Activated CD4-positive, alpha-beta T cell treated with anti-CD3 and anti-CD28 coated beads, Interleukin-2, amount 10 ng/mL, durations not matched to agents 7 days and 5 days (primary cell): ENCODE measurements at places on chromosomes 16 and 17. TPM values are rescaled to one million over a fixed set of nuclear protein-coding genes. Genes with fewer than 3 reads are reported as not detected.

TMEM238L gene
- not detected for total RNA-seq

IL17C gene
- 0.20 TPM for total RNA-seq

CCDC200 gene
- total RNA-seq = not detected

GRCh38 chr17:43334738-43335402 lies 63.9 kb upstream of the ARL4D start:
- H3K4me3 ChIP-seq = no peak overlapping the region
- no peaks in the 10 kb centered on the region for H3K36me3 ChIP-seq
- no peak for DNase-seq
- H3K4me1 ChIP-seq = peaks cover 9% of the 10 kb centered on the region

GRCh38 chr17:10772425-10773380 lies 31.2 kb downstream of the TMEM238L start:
- DNase-seq = peak; percentile 52
- no peaks in the 10 kb centered on the region for H3K4me1 ChIP-seq
- H3K4me3 ChIP-seq = no peak overlapping the region
- no peaks in the 10 kb centered on the region for H3K27me3 ChIP-seq
- no peaks in the 10 kb centered on the region for H3K36me3 ChIP-seq
- no peak overlapping the region for H3K27ac ChIP-seq

- no peak overlapping the region for H3K4me3 ChIP-seq
- no peak overlapping the region for H3K27ac ChIP-seq
- no peaks in the 10 kb centered on the region for H3K27me3 ChIP-seq
- DNase-seq = no peak
- no peaks in the 10 kb centered on the region for H3K4me1 ChIP-seq
These were observed 14.1 kb upstream of the CIBAR2 start for GRCh38 chr16:85126394-85126704.

DNA sequence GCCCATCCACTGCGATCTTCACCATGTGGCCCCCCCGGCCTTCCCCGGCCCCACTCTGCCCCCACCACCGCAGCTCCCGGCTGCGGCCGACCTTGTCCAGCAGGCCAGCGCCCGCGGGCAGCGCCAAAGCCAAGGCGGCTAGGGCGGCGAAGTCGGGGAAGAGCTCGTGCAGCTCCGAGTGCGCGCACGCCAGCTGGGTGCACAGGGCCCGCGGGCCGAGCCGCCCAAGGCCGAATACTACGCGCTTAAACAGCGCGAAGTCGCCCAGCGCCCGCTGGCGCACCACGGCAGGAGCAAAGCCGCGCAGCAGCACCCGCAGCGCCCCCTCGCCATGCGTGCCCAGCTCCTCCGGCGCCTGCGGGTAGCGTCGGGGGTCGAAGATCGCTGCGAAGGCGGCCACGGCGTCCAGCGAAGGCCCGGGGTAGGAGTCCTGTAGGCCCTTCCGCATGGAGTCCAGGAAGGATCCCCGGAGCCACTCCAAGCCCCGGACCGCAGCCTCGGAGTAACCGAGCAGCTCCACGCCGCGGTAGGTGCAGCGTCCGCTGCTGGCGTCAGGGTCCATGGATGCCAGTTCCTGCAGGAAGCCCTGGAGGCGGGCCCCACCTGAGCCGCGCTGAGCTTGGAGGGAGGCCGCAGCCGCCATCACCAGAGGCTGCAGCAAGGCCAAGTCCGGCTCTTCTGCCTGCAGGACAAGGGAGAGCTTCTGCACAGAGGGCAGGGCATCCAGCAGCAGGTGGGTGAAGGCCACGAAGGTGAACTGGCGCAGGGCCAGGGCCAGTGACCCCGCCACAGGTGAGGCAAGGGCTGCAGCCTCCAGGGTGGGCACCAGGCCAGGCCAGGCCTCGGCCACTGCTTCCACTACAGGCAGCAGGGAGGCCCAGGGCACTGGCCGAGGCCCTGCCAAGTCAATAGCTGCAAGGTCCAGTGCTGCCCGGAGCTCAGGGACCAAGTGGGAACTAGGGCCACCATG lies 10.3 kb downstream of the C17orf113 start:
- H3K27ac ChIP-seq = no peak overlapping the region
- H3K27me3 ChIP-seq = peaks cover 13% of the 10 kb centered on the region
- no peak overlapping the region for H3K4me3 ChIP-seq

DNA sequence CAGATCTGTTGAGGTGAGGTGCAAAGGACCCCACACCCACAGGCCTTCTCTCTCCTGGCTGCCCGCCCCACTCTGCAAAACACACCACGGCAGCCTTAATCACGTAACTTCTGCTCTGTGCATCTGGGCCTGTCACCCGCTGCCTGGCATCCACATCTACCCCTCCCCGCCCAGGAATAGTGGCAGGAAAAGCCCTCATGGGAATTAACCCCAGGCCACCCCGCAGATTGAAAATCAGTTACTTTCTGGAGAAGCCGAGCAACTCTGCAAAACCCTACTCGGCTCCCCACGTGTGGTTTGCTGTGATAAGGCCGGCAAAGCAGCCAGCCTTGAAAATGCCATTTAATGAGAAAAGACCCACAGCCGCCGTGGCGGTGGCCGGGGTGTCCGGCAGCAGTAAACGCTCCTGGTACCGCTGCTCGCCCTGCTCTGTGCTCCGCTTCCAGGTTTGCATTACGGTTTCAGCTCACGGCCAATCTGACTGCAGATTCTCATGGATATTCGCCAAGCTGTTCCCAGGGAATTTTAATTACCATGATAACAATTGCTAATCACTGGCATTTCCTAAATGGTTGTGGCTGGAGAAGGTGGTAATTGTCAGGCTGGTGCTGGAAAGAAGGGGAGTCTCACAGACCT lies 78.0 kb upstream of the DOC2B start:
- peak; percentile 1 for DNase-seq
- H3K4me3 ChIP-seq = no peak overlapping the region
- H3K27me3 ChIP-seq = no peaks in the 10 kb centered on the region
- H3K4me1 ChIP-seq = no peaks in the 10 kb centered on the region
- no peak overlapping the region for H3K27ac ChIP-seq

DNA sequence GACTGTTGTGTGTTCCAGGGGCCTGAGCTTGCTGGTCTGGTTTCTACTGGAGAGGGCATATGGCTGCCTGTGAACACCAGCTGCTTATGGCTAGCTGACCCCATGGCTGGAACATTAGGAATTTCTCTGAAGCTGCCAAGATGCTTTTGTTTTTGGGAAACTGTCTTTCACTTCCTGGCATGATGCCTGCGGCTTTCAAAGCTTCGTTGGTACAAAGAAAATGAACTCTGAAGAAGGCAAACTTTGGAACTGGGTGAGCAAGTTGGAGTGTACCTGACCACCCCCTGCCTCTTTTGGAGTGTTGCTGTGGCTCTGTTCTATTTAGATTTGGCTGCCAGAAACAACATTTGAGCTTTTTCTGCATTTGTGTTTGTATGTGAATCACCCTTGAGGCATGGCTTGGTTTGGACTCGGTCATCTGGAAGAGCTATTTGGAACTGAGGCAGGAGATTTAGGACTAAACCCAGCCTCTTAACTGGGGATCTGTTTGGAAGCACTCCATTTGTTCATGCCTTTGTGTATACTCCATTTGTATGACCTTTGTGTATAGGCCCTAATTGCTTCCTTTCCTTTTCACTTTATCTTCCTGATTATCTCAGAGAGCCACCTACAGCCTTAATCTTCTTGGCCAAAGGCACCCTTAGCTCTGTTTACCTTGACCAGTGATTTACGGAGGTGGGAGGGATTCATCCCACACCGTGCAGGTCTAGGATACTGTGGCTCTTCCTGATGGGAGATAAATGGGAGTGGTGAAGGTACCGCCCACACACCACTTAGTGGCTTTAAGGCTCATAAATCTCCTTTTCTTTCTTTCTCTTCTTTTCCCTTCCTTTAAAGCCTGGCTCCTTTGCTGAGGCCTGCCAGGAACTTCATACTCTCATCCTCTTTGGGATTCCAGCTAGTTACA lies 7.3 kb upstream of the CPHXL start:
- no peak overlapping the region for H3K4me3 ChIP-seq
- H3K36me3 ChIP-seq = no peaks in the 10 kb centered on the region
- H3K27me3 ChIP-seq = no peaks in the 10 kb centered on the region

GRCh38 chr16:52561910-52562741 lies 15.2 kb upstream of the TOX3 start:
- no peak overlapping the region for H3K27ac ChIP-seq
- H3K4me1 ChIP-seq = no peaks in the 10 kb centered on the region
- H3K36me3 ChIP-seq = no peaks in the 10 kb centered on the region
- H3K27me3 ChIP-seq = no peaks in the 10 kb centered on the region
- H3K4me3 ChIP-seq = no peak overlapping the region
